NCI-H1092 (cell line): ENCODE measurements at places on chromosomes 3 and 15.

DNA sequence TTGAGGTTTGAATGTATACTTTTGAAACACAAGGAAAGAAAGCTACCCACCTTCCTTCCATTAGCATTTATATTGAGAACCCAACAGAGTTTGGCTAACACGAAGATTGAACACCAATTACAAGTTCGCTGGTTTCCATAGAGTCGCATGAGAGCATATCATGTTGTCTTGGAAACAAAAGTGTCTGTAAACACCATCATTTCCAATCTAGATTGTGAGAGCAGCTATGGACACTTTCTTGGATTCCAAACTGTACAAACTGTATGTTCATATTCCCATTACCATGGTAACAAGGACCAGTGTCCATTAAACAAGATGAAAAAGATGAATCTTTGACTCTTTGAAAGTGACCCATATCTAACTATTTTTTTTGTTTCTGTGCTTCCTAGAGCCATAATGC is 529.9 kb upstream of the ROBO1 start:
- no peak for DNase-seq

- no peak for DNase-seq
These were observed 2.9 kb downstream of the GATA2 start for GRCh38 chr3:128489927-128490649.

GRCh38 chr15:37586976-37587375 is 347.5 kb upstream of the TMCO5A start:
- DNase-seq: no peak

DNA sequence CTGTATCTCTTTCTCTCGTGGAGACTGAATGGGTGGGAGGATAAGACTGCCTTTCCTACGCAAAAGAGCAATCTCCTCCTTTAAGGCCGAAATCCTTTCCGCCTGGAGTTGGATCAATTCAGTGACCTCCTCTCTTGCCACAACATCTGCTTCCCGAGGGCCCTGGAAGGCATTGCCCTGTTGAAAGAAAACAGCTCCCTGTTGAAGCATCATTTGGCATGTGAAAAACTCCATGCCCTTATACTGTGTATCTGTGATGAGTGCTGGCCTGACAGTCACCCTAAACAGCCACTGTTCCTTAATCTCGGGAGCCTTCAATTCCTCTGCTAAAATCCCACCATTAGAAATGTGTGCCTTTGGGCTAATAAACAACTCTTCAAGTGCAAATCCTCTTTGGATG is 80.2 kb downstream of the BOC start:
- no peak for DNase-seq

DNA sequence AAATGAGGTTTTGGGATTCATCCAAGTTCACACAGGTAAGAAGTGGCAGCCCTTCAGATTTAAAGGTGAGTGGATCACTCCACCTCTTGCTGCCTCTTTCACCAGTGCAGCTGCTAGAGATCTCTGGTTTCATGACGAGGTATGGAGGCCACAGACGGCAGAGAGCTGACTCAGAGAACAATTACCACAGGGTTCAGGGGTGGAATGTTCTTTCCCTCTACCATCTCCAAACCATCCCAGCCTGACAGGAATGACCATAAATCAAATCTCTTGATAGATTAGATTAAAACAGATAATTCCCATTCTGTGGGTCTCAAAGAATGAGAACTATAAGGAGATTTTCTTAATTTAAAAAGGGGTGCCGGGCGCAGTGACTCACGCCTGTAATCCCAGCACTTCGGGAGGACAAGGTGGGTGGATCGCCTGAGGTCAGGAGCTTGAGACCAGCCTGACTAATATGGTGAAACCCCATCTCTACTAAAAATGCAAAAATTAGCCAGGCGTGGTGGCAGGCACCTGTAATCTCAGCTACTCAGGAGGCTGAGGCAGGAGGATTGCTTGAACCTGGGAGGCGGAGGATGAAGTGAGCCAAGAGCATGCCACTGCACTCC is 174.2 kb upstream of the ATP11B start:
- no peak for DNase-seq
